ENCODE measurements at places on chromosomes 11 and 22.

DNA sequence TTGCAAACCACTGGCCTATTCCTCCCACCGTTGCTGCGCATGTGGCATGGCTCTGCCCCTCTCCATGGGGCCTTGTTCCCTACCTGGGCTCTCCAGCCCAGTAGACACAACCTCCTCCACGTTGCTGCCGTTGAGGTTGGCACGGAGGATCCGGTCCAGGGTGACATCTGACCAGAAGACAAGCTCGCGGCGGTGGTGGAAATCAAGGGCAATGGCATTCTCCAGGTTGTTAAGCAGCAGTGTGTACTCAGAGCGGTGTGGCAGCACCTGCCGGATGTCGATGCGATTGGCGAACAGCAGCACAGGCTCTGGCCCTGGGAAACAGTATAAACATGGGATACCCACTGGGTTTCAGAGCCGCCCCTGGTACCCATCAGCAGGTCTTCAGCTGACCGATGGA is 23.8 kb downstream of the LRP4 start:
- no peak for DNase-seq

GRCh38 chr11:134643115-134644012 is 231.3 kb upstream of the B3GAT1 start:
- no peak for DNase-seq

DNA sequence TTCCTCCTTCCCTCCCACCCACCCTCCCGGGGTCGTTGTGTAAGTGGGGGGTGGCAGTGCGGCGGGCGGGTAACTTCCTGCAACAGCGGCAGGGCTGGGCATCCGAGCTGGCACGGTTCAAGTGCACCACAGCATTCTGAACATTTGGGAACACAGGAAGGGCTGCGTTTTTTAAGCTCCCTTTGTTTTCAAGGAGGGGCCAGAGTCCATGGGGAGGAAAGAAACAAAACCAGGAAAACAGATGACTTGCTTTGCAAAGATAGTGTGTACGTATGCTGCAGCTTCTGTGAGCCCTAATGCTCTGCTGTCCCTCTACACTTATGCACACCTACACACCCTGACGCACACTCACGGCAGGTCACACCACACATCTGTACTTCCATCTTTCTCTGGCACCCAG is 152.5 kb downstream of the FBXO7 start:
- no peak for DNase-seq

- DNase-seq, result no peak
Measured at GRCh38 chr11:12993626-12994025, 15.5 kb upstream of the RASSF10 start.

- no peak for DNase-seq
Measured at GRCh38 chr11:115291325-115291724, 212.9 kb downstream of the CADM1 start.

GRCh38 chr11:69700278-69701140 is 3.3 kb downstream of the FGF19 start:
- DNase-seq, result no peak

DNA sequence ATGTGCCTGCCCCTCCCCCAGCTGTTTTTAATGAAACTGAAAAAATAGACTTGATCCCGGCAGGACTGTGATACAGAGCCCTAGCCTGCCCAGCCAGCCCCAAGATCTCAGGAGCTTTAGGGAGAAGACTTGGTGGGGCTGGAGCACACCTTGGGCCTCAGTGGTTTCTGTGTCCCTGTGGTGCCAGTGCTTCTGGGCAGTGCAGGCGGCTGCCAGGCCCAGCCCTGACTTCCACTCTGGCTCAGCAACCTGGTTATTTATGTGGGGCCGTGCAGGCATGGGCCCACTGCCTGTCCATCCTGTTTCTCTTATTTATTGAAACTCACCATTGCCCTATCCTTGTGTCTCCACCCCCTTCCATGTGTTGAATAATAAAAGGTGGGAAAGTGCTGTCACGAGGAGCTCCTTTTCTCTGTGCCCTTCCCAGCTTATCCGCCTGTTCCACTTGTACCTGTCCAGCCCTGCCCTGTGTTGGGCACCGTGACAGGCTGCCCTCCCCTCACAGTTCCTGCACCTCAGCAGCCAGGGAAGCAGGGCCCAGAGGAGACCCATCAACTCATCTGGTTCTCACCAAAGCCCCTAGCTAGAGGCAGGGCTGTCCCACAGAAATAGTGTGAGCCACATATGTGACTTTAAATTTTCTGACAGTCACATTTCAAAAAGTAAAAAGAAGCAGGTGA is 20.2 kb downstream of the RELT start:
- DNase-seq, result no peak

DNA sequence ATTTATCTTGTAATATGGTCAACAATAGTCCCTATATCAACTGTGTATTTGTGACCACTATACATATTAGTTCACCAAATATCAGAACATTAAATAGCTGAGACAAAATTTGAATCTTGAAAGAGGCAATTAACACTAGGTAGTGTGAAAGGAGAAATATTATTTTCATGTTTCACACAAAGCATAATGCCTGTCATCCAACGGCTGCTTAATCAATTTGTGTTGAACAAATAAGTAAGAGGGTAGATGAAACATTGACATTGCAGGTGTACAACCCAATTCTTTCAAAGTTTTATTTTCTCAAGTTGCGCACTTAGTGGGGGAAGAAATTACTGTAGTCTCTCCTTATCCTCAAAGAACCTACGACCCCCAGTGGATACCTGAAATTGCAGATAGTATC is 3.4 kb upstream of the OR8I2 start:
- DNase-seq, result no peak

GRCh38 chr22:39238966-39239505 is 5.7 kb downstream of the PDGFB start:
- no peak for DNase-seq

GRCh38 chr11:3946455-3947017 is 91.1 kb downstream of the STIM1 start:
- DNase-seq, result no peak

GRCh38 chr11:68193018-68193417 is 20.1 kb downstream of the KMT5B start:
- no peak for DNase-seq

GRCh38 chr11:111105566-111105965 is 140.0 kb upstream of the POU2AF2 start:
- DNase-seq, result no peak

Measured in CD4-positive, alpha-beta T cell treated with Interleukin-17A for 1 hour (primary cell).